Stimulated activated CD4-positive, alpha-beta T cell treated with anti-CD3 and anti-CD28 coated beads, TNF-alpha, amount 100 ng/mL, for 4 hours (primary cell): ENCODE measurements at places on chromosomes 2 and 18.
A peak's percentile ranks its signal among the peaks of the same experiment; 100 is the strongest.

DNA sequence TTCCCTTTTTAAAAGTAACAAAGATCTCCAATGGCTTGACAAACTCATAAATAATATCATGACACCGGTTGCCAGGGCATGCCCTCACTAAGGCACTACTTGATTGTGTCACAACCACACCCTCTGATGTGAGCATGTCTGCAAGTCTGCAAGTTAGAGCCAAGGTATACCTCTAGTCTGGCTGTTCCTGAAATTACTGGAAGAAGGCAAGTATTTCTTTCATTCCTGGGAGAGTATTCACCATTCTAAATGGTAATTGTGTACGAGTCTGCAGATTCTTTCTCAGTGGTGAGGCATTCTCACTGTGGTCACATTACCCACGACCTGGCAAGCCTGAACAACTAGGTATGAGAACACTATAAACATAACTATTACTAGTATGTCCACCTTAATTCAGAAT lies 25.7 kb upstream of the RNU4ATAC start:
- DNase-seq = no peak

GRCh38 chr2:174180726-174181236 lies 67.6 kb downstream of the OLA1 start:
- DNase-seq = no peak

DNA sequence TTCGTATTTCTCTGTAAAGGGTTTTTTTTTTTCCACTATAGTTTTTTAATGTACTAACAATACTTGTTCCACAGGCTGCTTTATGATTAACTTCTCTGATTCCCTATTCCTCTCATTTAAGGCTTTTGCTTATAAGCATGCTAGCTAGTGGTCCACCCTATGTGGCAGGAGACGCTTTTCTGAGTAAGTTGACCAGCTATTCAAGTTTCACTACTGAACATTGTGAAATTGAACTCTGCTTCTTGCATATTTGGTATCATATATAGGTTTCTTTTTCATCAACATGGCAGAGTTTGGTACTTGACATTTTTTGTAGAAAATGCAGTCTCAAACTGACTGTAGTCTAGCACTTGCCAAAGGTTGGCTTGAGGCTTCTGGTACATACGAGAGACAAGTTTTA lies 74.2 kb downstream of the OTX1 start:
- no peak for DNase-seq

DNA sequence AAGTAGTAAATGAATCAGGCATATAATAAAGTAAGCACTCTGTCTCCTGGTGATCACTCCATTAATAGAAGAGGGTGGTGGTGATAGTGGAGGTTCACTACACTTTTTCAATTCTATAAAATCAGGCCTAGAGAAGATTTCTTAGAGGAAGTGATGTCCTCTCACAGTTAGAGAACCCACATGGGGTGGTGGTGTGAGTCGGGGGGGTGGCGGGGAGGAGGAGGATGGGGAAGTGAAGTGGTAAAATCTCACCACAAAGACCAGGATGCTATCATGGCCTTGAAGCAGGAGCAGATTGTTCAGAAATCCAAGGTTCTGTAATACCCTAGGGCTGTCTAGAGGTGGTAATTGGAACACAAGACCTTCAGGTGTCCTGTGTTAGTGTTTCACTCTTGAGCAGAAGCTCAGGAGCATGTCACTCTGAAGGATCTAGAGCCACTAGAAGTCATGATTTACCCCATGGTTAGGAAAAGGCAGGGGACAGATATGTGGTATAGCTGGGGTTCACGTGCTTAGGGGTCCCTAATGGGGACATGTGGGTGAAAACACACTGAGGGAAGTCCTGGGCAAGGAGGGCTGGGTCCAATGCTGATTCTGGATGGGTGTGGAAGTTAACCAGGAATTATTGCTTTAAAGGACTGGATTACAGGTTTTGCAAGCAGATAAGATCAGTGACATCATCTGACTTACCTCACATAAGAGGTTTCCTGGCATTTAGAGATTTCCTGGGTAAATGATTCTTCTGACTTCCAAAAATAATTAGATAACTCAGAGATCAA lies 31.0 kb downstream of the RNF125 start:
- DNase-seq = peak; percentile 4

GRCh38 chr2:214899751-214900150 lies 90.3 kb upstream of the BARD1 start:
- no peak for DNase-seq

DNA sequence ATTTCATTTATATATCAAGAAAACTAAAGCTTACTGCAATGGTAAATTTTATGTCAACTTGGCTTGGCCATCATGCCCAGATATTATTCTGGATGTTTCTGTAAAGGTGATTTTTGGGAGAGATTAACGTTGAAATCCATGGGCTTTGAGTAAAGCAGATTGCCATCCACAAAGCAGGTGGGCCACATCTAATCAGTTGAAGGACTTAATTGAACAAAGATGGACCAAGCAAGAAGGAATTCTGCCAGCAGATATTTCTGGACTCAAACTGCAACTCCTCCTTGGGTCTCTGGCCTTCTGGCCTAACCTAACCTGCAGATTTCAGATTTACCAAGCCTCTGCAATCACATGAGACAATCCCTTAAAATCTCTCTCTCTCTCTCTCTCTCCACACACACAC lies 77.8 kb downstream of the GYPC start:
- DNase-seq = no peak

- DNase-seq = no peak
Observed at GRCh38 chr2:75065402-75066008, 107.1 kb downstream of the POLE4 start.

DNA sequence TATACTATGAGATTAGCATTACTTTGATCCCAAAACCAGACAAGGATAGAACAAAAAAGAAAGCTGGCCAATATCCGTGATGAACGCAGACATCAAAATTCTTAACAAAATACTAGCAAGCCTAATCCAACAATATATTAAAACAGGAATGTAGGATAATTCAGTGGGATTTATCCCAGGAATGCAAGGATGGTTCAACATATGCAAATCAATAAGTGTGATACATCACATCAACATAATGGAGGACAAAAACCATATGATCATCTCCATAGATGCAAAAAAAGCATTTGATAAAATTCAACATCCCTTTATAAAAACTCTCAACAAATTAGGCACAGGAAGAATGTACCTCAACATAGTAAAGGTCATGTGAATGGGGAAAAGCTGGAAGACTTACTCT lies 158.5 kb downstream of the KCNE4 start:
- no peak for DNase-seq

DNA sequence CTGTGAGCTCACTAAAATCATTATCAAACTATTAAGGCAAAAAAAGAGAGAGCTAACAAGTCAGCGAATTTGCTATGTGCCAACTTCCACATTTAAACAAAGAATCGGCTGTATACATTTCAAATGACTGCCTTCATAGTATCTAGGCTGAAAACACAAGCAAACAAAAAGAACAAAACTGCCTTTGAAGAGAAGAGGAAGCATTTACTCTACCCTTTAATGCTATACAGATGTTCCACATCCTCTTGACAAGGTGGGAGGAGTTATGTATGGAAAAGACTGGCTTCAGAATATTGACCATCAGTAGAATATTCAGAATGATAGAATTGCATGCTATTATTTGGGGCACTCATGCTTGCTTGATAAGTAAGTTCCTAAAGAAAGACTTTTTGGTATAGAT lies 741.7 kb downstream of the PLCL1 start:
- DNase-seq = no peak

DNA sequence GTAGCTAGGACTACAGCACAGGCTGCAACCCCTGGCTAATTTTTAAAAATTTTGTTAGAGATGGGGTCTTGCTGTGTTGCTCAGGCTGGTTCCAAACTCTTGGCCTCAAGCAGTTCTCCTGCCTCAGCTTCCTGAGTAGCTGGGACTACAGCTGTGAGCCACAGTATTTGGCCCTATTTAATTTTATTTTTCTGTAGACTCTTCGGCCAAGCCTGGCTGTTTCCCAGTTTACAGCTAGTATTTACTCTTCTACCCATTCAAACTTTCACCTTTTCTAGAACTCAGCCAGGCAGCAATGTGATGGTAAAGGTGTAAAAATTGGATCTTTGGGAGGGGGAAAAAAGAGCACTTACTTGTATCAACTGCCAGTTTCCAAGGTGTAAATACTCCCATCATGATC lies 35.3 kb downstream of the SH3RF3 start:
- DNase-seq = no peak

DNA sequence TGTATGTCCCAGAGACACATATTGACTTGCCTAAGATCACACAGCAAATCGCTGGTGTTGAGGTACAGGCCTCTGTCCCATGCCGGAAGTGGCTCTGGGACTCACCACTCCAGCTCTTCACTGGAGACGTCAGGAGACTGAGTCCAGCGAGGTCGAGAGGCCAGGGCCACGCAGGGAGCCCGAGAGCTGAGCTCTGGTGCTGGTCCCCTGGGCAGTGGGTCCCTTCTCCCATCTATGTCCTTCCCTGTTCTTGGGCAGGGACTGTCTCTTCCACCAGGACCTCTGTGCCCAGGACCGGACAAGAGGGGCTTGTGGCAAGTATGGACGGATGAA lies 62.4 kb upstream of the TWIST2 start:
- DNase-seq = no peak

DNA sequence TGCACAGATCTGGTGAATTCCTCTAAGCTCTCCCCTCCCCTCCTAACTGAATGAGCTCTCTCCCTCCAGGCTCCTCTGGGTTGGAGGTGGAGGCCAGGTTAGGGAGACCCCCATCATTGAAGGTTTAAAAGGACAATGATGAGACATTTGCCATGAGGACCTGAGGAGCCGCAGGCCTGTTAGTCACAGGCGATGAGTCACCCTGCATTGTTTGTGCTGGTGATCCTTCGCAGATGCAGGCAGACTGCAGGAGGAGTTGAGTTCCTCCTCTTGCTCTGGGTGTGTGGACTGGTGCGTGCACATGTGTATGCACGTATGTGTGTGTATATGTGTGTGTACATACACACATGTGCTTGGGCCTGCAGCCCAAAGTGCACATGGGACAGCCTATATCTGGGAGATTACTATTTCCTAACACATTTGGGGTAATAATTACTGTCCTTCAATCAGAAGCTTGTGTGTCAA lies 42.0 kb downstream of the MCFD2 start:
- DNase-seq = no peak

DNA sequence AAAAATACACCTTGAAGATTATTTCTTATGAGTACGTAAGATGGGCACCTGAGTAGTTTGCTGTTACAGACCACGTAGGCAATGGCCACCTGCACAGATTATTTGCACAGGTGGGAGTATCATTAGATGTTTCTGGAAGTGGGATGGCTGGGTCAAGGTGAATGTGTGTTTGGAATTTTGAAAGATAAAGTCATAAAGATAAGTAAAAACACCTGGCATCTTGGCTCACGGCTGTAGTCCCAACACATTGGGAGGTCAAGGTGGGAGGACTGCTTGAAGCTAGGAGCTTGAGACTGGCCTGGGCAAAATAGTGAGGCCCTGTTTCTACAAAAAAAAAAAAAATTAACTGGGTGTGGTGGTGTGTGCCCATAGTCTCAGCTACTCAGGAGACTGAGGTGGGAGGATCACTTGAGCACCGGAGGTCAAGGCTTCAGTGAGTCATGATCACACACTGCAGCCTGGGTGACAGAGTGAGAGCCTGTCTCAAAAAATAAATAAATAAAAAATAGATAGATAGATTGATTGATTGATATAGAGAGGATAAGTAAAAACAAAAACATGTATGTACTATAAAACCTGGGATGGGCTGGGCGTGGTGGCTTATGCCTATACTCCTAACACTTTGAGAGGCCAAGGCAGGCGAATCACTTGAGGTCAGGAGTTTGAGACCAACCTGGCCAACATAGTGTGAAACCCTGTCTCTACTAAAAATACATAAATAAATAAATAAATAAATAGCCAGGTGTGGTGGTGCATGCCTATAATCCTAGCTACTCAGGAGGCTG lies 30.4 kb downstream of the ODC1 start:
- DNase-seq = no peak

GRCh38 chr2:29733965-29734364 lies 187.4 kb downstream of the ALK start:
- no peak for DNase-seq

GRCh38 chr2:42849311-42849710 lies 56.9 kb upstream of the HAAO start:
- no peak for DNase-seq

DNA sequence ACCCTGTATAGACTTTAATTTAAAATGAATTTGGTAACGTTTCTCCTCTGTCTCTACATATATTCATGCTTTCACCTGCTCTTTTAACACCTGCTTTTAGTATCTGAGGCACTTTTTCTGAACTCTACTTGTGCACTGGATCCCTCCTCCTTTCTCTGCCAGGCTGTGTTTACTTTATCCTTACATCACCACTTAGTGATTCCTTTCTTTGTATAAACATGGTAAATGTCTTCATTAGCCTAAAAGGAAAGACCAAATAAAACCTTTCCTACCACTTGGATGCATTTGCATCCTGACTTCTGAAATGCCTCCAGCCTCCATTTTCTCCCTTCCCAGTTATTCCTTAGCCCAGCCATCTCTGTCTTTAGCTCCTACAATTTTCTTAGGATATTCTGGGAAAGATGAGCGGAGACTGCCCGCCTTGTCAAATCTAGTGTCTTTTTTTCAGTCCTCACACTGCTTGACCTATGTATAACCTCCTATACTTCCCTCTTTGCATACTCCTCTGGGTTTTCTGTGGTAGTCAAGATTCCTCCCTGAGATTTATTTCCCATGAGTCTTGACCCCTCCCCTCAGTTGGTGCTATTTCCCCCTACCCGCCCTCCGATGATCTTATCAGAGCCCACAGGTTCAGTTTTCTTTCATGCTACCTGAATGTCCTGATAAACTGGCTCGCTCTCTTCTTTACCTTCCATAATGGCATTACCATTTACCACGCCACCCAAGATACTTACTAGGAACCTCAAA lies 44.8 kb downstream of the REL start:
- DNase-seq = no peak

GRCh38 chr2:159445307-159445706 lies 158.8 kb upstream of the WDSUB1 start:
- no peak for DNase-seq

GRCh38 chr2:16223161-16223840 lies 283.0 kb downstream of the MYCN start:
- no peak for DNase-seq

- no peak for DNase-seq
Observed at GRCh38 chr2:237465515-237466148, 21.4 kb upstream of the MLPH start.

DNA sequence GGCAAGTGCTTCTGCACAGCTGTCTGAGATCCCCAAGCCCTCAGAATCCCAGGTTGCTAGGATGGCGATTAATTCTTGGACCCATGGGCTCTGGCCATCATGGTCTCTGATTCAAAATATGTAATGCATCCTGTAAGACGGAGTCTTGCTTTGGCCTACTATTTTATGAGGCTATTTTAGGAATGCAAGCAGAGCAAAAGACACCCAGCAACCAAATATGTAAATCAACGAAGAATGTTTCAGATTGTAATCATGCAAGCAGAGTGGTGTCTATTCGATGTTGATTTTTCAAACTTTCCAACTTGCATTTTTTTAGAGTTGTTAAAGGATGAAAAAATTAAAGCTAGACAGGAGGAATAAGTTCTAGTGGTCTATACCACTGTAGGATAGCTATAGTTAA lies 154.8 kb downstream of the COL6A3 start:
- DNase-seq = no peak

GRCh38 chr2:182915369-182916326 lies 49.2 kb upstream of the FRZB start:
- no peak for DNase-seq
